Esophagus squamous epithelium (tissue), 5 donors: ENCODE measurements at places on chromosomes 3 and 15.

DNA sequence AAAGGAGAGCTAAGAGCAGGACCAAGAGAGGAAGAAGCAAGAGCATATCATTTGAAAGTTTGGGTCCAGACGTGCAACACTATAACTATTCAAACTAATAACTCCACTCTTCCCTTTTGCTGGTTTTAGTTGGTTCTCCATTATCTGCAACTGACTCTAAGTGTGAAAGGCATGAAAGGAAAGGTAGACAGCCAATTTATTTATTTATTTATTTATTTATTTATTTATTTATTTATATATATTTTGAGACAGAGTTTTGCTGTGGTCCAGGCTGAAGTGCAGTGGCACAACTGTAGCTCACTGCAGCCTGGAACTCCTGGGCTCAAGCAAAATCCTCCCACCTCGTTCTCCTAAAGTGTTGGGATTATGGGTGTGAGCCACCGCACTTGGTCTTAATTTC lies 22.1 kb upstream of the PIK3CB start:
- DNase-seq, result no peak

DNA sequence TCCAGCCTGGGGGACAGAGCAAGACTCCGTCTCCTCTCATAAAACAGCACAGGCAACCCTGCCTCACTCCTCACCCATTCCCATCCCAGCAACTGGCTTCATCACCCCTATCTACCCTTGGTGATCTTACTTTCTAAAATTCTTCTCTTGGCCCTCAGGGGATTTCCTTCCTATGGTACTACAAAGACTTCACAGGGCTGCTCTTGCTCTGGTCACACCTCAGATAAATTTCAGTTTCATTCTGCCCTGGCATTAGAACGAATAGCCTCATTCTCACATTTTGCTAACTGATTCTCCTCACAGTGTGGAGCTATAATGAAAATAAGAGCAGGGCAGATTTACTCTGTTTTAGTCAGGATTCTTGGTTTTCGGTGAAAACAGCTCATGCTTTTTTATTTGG lies 22.1 kb upstream of the CRBN start:
- DNase-seq, result no peak

- DNase-seq, result no peak
Measured at GRCh38 chr3:72177075-72178050, 392.4 kb upstream of the PROK2 start.

GRCh38 chr3:141877911-141878310 lies 1.5 kb downstream of the ATP1B3 start:
- no peak for DNase-seq

DNA sequence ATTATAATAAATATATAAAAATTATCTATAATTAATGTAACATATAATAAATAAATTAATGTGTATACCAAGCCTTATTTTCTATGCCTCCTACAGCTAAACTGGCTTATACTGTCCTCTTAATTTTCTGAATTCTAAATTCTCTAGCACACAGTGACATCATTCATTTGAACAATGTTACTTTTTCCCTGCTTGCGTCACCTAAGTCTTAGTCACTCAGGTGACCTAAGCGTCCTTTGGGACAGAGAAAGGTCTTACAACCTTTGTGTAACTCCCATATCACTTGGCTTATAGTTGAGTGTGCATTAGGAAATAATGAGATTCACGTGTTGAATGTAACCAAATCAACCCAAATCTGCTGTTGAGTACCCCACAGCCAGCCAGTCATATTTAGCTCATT lies 48.5 kb upstream of the KCNMB2 start:
- no peak for DNase-seq

DNA sequence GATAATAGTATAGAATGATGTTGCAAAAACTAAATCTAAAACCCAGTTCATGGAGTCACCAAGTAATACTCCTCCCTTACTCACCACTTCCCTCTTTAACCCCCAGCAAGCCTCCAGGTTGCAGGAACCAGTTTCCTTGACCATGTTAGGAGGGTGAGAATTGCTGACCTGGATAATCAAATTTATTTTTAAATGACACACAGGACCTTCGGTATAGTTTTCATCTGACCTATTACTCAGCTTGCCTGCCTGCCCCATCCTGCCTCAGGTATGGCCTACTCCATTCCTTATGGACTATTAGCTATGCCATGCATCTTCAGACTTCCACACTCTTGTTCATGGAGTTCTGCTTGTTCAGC lies 883 bp downstream of the RTP4 start:
- DNase-seq, result no peak
